ENCODE measurements at places on chromosomes 6 and 20. TPM values are rescaled to one million over a fixed set of nuclear protein-coding genes. Genes with fewer than 3 reads are reported as not detected.

DNA sequence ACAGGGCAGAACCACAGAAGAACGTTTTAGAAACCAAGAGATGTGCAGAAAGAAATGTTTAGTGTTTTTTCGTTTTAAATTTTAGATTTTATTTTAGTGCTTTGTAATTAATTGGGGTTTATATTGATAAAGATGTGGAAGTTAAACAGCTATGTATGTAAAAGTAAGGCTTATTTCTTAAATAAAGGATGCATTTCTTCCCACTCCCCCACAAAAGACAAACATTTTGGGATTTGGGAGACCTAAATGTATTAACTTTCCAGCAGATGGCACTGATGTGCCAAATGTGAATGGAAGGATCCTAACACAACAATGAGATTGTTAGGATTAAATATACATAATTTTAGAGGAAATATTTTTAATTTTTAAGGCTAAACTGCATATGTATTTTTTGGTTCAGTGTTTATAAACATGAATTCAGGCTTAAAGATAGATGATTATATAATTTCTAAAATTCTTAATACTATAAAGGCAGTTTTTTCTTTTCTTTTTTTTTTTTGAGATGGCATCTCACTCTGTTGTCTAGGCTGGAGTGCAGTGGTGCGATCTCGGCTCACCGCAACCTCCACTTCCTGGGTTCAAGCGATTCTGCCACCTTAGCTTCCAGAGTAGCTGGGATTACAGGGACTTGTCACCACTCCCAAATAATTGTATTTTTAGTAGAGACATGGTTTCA lies 12.0 kb downstream of the PFDN4 start:
- ATAC-seq = no peak

DNA sequence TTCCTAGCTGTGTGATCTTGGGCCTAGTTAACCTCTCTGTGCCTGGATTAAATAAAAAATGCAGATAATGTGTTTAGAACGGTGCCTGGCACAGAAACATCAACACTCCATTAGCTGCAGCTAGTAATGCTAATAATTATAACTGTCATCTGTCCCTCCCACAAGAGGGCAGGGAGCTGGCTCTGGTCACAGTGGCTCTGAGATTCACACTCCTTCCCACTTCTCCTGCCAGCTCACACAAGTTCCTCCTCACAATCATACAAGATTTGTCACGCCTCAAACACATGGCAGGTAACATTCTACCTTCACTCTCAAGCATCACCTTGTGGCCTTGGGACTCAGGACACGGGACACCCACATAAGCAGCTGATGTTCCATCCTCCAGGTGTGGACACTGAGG lies 2.4 kb downstream of the ADA start:
- no peak for ATAC-seq

DNA sequence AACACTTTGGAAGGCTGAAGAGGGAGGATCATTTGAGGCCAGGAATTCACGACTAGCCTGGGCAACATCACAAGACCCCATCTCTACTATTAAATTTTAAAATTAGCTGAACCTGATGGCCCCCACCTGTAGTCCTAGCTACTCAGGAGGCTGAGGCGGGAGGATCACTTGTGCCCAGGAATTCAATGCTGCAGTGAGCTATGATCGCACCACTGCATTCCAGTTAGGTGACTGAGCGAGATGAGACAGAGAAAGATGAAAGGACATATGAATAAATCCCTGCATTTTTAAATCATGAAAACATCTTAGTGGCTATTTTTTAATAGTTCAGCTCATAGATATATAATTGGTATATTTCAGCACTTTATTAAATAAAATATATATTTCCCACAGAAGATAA lies 93.8 kb downstream of the GPR63 start:
- no peak for ATAC-seq

DNA sequence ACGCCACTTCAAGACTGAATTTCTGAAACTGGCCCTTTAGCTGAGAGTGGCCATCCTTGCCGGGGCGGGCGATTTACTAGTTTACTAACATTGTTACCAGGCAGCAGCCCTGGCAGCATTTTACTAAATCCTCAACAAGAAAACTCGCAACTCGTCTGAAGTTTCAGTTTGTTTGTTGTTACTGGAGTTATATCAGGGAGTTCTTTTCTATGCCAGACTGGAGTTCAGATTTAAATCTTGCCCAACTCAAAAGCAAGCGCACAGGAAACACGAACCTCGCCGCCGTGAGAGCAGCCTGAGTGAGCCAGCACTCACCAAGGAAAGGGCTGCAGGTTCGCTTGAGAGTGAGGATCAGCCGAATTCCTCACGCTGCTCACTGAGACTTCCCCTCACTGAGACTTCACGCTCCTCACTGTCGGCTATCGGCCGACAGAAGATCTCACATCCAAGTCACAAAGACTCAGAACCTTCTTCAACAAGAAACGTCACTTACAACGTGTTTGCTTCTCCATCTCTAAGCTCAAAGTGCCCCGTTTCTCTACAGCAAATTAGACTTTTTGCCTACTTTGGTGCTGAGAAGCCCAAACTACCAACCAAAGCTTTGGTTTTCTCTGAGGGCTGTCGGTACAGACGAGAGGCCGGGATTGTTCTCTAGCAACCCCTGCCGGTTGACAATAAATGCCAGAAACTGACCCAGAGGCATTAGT lies 78.9 kb downstream of the OLIG3 start:
- ATAC-seq = peak; percentile 73

DNA sequence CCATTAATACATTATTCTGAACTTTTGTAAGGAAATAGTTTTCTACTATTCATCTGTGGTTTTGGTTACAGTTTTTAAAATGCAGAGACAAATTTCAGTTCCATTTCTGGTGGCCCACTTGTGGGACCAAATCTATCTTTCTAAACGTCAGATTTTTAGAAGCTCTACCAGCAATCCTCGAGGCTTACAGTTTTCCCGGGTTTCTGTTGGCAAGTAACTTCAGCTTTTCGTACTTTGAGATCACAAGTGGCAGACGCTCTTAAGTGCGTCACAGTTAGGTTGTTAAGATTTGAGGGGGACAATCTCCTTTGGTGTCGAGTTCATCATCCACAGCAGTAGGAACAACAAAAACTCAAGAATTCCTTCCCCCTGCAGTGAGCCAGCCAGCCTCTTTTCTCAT lies 60.0 kb downstream of the JARID2 start:
- ATAC-seq = no peak

DNA sequence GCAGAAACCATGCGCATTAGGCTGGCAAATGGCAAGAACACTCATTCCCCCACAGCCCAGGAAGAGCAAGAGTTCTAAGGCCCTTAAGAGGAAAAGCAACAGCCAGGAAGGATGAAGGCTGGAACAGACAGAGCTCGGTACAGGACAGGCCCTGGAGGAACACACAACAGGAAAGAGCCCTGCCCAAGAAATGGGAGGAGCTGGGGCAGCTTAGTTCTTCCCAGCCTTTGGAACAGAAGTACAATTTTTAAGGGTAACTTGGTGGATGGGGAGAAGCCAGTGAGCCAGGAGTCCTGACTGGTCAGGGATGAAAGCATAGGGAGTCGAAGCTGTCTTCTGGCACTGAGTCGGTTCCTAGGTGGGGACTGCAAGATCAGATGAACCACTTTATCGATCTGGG lies 32.4 kb downstream of the OR2B2 start:
- no peak for ATAC-seq

Gene BMP7
- total RNA-seq = 34.2 TPM

Gene OVOL2
- total RNA-seq = 11.0 TPM

GRCh38 chr6:109073344-109074132 lies 21.1 kb downstream of the SESN1 start:
- ATAC-seq = peak; percentile 65

Gene TP53TG5
- total RNA-seq = 0.36 TPM

GRCh38 chr20:32365564-32365963 lies 7.4 kb downstream of the ASXL1 start:
- no peak for ATAC-seq

DNA sequence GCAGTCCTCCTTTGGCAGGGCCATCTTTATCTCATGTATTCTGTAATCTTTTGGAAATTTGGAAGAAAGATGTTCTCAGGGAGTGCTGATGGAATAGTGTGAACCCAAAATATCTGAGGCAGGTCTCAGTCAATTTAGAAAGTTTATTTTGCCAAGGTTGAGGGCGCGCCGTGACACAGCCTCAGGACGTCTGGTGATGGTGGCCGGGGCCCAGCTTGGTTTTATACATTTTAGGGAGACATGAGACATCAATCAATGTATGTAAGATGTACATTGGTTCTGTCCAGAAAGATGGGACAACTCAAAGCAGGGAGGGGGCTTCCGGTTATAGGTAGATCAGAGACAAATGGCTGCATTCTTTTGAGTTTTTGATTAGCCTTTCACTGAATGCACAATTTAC lies 89.8 kb downstream of the ERMARD start:
- ATAC-seq = no peak

DNA sequence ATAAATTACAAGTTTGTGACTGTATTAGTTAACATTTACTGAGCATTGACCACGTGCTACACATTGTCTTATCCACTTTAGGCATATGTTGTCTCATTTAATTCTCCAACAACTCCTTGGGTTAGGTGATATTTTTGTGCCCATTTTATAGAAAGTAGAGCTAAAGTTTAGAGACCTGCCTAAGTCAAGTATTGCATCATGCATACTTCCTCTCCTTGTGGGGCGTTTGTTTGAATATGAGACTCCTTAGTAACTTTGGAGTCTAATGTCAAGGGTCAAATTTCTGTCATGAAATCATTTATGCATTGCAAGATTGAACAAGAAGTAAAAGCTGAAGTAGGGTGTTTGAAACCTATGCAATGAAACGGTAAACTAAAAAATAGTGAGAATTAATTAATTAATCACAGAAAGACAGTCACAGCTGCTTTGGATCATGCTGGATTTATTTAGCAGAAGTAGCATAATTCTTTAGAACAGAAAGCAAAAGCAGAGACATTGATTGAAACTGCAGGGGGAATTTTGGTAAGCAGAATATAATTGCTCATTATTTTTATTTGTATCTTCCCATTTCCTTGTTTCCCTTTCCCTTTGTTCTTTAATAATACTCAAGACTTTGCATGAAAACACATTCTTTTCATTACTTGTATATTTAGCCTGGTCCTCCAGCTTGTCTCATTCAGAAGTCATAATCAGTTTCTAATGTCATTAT lies 1374.4 kb upstream of the GJE1 start:
- no peak for ATAC-seq

GRCh38 chr6:95802978-95803377 lies 212.8 kb upstream of the FUT9 start:
- no peak for ATAC-seq

DNA sequence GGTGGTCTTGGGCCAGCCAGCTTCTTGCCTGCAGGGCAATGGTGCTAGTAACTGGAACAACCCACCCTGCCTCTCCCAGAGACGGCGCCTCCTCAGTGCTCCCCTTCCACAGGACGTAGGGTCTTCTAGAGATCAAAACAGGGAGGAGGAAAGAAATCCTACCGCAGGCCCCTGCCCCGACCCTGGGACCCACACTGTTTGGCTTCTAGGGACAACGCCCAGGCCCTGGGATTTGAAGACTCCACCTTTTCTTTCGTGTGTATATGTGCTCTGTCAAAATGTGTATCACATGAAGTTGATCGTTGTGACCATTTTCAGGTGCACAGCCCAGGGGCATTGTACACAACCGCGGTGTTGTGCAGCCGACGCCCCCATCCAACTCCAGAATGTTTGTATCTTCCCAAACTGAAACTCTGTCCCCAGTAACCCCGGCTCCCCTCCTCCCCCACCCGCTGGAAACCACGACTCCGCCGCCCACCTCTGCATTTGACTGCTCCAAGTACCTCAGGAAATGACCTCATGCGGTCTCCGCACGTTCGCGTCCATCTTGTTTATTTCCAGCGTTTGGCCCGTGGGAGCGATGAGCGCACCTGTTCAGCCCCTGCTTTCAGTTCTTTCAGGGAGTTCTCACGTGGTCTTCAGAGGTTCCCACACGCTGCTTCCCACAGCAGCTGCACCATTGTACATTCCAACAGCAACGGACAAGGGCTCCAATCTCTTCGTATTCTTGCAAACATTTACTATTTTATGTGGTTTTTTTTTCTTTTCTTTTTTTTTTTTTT lies 3.4 kb upstream of the BHLHE23 start:
- no peak for ATAC-seq

DNA sequence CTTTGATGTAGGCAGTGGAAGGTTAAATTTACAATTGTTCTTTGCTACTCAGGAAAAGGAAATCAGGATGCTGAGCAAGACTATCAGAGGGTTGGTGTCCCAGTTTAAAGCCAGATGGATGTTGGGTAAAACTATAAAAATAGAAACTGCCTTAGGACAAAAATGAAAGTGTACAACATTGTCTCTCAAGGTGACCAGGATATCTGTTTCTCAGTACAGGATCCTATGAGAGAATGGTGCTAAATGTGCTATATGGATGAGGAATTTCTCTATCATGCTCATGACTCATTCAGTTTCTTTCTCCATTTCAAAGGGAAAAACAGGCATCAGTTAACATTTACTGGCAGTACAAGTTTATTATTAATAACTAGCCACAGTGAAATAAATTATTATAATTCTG lies 534.2 kb upstream of the GJE1 start:
- no peak for ATAC-seq

DNA sequence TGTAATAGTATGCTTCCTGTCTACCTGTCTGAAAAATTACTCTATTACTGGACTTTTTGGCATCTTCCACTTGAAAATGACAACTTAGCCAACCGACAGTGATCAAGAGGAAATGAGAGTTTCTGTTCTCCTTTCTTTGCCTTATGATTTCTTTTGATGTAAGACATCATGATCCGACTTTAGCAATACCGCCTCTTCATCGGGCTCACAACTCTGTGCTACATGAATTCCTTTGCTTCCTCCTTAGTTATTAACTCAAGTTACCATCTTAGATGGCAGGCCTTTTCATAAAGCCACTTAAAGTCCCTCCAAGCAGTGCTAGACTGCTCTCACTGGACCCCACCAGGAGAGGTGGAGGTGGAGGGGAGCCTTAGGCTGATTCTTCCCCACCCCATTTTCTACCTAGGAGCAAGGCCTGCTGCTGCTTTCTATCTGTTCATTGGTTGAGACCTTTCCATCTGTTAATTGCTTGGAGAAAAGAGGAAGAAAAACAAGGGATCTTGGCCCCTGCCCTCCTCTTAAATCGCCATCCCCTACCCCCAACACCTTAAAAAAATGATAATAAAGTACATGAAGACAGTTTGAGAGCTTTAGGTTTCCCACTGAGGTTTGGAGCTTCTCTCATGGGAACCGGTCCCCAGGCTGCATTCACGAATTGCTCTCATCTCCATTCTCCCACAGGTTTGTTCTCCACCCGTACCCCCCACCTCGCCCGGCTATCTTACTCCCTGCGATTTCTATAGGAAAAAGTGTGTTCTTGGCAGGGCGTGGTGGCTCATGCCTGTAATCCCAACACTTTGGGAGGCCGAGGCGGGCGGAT lies 21.6 kb upstream of the MCM3 start:
- peak; percentile 14 for ATAC-seq

Gene RPN2
- total RNA-seq = 140 TPM

Gene EYA2
- total RNA-seq = 27.7 TPM

GRCh38 chr20:10935658-10936402 lies 262.0 kb upstream of the JAG1 start:
- no peak for ATAC-seq

Gene KHDRBS2
- 0.12 TPM for total RNA-seq

Gene PPP1R14C
- total RNA-seq = 36.0 TPM
